ENCODE measurements at places on chromosomes 4 and X.

DNA sequence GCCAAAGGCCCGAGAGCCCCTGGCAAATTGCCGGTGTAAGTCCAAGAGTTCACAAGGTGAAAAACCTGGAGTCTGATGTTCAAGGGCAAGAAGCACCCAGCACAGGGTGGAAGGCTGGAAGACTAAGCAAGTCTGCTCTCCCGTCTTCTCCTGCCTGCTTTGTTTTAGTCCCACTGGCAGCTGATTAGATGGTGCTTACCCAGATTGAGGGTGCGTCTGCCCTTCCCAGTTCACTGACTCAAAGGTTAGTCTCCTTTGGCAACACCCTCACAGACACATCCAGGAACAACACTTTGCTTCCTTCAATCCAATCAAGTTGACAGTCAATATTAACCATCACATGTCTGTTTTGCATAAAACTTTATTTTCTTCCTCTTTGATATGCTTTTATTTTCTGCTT is 157.4 kb downstream of the HS3ST1 start:
- DNase-seq, result no peak

- DNase-seq, result no peak
These were observed 429.7 kb downstream of the MAPK10 start for GRCh38 chr4:85929961-85930665.

DNA sequence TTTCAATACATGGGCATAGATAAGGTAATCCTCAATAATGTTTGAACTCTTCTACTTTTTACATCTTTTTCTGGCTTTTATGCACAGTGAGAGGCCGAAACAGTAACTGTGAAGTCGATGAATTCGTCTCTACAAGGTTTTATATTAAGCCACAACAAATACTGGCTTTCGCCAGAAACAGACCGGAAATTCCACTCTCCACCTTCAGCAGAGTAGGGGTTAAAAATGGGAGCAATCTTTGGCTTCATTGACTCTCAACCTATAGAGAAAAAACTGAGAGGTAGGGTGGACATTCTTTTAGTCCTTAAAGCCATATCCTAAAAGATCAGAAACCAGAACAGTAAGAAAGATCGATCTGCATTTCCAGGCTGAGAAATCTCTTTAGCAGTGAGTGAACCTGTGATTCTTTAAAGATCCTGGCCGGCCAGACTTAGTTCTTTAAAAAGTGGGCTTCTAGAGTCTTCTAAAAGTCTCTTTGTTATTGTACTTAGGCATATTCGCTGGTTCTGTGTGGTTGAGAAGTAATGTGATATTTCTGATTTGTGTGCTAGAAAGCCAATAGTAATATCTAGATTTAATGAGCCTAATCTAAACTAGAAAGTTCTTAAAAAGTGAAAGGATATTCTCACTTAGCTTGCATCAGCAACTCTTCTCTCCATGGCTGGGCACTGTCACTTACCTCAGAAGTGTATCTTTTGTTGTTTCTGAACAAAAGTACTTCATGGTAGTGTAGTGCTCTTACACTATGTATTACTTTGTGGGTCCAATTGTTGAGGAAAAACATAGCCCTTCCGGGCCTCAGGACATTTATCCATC is 2.0 kb downstream of the HSPA4L start:
- DNase-seq, result no peak

GRCh38 chr4:65546882-65547416 is 123.3 kb downstream of the EPHA5 start:
- DNase-seq, result no peak

- no peak for DNase-seq
These were observed 8.9 kb upstream of the RGS12 start for GRCh38 chr4:3283916-3284315.

- no peak for DNase-seq
These were observed 11.0 kb upstream of the SH3BP2 start for GRCh38 chr4:2781911-2782310.

GRCh38 chrX:55758033-55758432 is 40.5 kb downstream of the RRAGB start:
- no peak for DNase-seq

DNA sequence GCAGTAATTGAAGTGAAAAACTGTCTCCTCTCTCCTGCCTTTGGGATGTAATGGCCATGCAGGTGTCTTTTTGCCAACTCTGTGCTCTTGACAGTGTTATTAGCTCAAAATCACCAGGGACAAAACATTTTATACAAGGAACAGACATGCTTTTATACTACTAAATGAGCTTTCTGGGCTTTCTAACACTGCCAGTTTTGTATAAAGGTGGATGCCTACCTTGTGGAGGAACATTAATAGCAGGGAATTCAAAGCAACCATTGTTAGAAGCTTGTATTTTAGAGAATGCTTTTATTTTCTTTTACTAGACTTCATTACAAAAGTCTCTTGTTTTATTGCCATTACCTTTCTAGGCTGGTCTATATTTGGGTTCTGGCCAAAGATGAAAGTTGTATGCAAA is 54.7 kb upstream of the ARSJ start:
- DNase-seq, result no peak

- no peak for DNase-seq
These were observed at the start of gene TACR3 for GRCh38 chr4:103719830-103720207. Gene TACR3 (minus strand): TSS chr4:103719985. CDS start chr4:103719675, 310 bp downstream.

- no peak for DNase-seq
These were observed 158.5 kb upstream of the HCCS start for GRCh38 chrX:10952619-10953018.

- DNase-seq, result no peak
These were observed 36.3 kb upstream of the PLAC8 start for GRCh38 chr4:83150653-83151330.

GRCh38 chr4:139054791-139055505 is 39.4 kb downstream of the NOCT start:
- DNase-seq, result no peak

- DNase-seq, result no peak
These were observed 54.0 kb upstream of the ZCCHC13 start for GRCh38 chrX:74249963-74250362.

DNA sequence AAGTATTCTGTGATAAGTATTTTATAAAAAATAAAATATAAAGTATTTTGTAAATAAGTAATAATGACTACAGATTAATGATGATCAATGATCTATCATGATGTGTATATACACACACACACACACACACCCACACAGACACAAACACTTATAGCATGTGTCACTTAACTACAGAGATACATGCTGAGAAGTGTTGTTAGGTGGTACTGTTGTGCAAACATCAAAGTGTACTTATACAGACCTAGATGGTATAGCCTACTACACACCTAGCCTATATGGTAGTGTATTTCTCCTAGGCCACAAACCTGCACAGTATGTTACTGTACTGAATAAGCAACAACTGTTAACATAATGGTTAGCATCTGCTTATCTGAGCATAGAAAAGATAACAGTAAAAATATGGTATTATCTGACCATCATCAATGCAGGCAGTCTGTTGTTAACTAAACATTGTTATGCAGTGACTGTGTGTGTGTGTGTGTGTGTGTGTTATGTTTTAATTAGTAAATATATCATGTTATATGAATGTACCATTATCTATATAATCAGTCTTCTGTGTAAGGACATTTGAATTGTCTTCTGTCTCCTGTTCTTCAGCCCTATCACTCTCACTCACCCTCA is 138.2 kb downstream of the CAMK2D start:
- no peak for DNase-seq

GRCh38 chrX:10173331-10173900 is 16.6 kb downstream of the CLCN4 start:
- no peak for DNase-seq

GRCh38 chr4:171565130-171565788 is 247.9 kb upstream of the GALNTL6 start:
- no peak for DNase-seq

GRCh38 chr4:47315346-47315745 is 148.2 kb downstream of the COMMD8 start:
- no peak for DNase-seq

- DNase-seq, result no peak
These were observed 2332.1 kb downstream of the PCDH7 start for GRCh38 chr4:33052241-33052640.

GRCh38 chr4:88616275-88617150 is 24.2 kb downstream of the HERC3 start:
- DNase-seq, result no peak

- no peak for DNase-seq
These were observed 240.8 kb upstream of the ANXA3 start for GRCh38 chr4:78310740-78311115.

DNA sequence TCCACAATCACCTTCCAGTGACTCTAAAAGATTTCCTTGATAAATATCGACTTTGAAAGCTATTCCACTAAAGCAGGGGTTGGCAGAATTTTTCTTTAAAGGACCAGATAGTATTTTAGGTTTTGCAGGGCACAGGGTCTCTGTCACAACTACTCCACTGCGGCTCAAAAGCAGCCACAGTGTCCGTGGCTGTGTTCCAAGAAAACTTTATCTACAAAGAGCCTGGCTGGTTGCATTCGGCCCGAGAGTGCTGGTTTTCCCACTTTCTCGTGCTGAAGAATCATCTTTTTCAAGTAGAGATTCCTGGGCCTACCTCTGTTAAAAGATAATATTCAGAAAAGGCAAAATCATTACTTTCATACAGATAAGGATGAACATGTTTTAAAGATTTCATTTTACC is 55.6 kb downstream of the TSPAN7 start:
- no peak for DNase-seq

DNA sequence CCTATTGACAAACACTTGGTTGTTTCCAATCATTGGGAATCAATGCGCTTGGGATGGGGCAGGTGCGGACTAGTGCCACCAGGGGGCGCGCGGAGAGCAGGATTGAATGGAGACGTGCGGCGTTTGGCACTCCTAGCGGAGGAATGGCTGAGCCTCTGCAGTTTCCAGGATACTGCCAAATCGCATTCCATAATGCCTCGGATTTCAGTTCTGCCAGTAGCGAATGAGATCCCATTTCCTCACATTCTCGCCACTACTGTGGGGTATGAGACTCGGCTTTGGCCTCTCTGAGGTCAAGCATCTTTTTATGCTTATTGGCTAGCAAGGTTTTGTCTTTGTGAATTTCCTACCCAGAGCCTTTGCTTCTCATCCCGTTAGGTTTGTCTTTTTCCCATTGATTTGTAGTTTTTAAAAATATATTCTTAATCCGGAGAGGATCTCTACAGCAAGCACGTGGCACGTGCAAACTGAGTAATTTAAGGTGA is 28.7 kb downstream of the CLDN34 start:
- DNase-seq, result no peak

DNA sequence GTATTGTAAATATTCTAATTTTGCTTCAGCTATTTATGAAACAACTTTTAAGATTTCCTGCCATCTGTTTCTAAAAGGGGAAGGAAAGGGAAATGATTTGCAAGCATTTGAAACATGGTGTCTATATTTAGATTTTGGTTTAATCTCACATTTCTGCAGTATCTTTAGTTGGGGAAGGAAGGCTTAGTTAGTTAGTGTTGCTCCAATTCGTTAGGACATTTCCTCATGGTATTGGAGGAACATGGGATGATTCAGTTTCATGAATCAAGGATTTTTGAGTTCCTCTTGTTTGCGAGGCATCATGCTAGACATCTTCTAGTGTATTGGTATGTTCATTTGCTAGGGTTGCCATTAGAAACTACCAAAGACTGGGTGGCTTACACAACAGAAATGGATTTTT is 20.5 kb upstream of the TMEM192 start:
- DNase-seq, result no peak

DNA sequence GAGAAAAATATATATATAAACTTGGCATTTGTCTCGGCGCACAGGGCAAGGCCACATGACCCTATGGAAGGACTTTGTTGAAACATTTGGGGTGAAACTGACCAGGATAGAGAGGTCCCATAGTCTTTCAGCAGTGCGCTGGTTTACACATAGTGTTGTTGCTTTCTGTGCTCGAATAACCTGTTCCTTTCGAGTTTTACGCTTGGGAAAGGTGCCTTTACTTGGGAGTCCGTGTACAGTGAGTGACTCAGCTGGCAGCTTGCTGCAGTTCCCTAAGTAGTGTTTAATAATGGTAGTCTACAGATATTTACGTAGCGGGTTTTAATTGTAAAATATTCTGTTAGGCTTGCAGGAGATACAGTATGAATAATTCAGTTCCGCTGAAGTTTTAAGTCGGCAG is 578 bp downstream of the APOOL start:
- DNase-seq, result no peak

GRCh38 chr4:168485156-168485910 is 5.0 kb upstream of the DDX60L start:
- no peak for DNase-seq

DNA sequence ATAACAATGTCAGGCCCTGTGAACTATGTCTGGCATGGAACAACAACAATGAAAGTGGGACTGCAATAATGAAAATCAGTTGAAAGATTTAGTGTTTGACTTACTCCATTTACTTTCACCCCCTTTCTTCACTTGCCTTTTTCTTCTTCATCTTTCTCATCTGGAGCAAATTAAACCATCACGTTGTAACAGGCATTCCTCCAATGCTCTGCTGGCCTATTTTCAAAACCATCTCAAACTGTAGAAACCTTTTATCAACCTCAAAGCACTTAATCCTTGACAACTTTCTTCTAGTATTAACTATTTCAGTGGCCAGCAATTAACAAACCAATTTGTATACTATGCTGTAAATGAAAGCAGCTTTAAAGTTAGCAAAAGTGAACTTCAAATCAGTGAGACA is 8.3 kb downstream of the KLHL13 start:
- no peak for DNase-seq

DNA sequence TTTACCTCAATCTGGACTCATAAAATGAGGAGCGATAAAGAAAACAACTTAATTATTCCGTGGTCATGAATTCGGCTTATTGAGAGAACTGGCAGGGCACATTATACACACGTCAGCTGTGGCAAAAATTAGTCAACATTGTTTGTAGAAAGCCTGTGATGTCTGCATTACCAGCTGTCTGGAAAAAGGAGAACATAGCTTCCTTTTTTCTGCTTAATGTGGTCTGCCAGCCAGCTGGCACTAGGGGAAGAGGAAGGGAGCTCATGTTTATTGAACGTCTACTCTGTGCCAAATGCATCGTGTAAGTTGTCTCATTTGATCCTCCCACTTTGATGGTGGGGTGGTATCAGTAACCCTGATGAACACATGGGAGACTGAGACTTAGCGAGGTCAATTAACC is 367.6 kb downstream of the ARHGAP24 start:
- DNase-seq, result no peak

- DNase-seq, result no peak
These were observed 9.8 kb downstream of the BGN start for GRCh38 chrX:153504445-153505016.

DNA sequence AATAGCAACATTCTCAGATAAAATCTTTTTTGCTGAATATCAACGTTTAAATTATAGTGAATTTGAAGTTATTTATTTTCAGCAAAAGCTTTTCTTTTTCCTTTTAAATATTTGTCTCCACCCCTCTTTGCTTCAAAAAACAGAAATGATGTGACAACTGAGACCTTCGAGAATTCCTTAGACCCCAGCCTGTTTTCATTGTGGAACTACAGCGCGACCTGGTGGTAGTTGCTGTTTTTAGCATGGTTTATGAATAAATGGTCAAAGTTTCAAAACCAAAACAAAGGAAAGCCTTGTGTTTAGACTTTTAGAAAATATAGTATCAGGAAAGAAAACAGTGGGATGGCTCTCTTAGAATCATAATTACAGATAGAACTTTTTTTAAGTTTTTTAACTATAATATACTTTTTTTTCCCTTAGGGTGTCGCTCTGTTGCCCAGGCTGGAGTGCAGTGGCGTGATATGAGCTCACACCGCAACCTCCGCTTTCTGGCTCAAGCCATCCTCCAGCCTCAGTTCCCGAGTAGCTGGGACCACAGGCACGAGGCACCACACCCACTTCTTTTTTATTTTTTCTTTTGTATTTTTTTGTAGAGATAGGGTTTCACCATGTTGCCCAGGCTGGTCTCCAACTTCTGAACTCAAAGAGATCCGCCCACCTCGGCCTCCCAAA is 26.8 kb upstream of the TMEM184C start:
- no peak for DNase-seq
